ENCODE measurements at places on chromosomes 1 and 21. TPM values are rescaled to one million over a fixed set of nuclear protein-coding genes. Genes with fewer than 3 reads are reported as not detected.

Gene PCP4
- not detected for total RNA-seq

Gene DHDDS
- total RNA-seq = 63.5 TPM

Gene SLC37A1
- 12.3 TPM for total RNA-seq

Gene OR2T29
- total RNA-seq = not detected

Gene UBE2J2
- 71.9 TPM for total RNA-seq

Gene ATP6V1G3
- not detected for total RNA-seq

Gene NMNAT2
- 1.7 TPM for total RNA-seq

Gene FBXO44
- total RNA-seq = 10.2 TPM

Gene EPHA2
- total RNA-seq = 109 TPM

Gene MATN1
- 1.7 TPM for total RNA-seq
